ENCODE measurements at places on chromosomes 5 and 9.

GRCh38 chr5:150599917-150600511, 40.4 kb upstream of the SYNPO start:
- DNase-seq = no peak

GRCh38 chr5:6473284-6473683, 24.6 kb downstream of the UBE2QL1 start:
- DNase-seq = no peak

DNA sequence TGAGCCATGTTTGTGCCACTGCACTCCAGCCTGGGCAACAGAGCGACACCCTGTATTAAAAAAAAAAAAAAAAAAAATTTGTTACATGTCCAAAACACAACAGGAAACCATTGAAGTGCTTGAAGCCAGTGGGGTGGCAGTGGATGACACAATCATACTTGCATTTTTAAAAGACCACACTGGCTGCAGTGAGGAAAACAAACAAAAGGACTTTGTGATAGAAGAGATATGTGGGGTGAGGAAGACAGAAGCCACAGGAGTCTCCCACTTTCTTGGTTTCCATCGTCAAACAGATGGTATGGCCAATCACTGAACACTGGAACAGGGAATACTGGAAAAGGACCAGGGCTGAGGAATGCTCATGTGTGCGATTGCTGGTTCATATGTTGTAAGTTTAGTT, 20.9 kb upstream of the COMMD10 start:
- DNase-seq = no peak

GRCh38 chr9:121778252-121779225, 127.1 kb downstream of the DAB2IP start:
- DNase-seq = no peak

Measured in activated T-cell treated with anti-CD3 and anti-CD28 coated beads, Interleukin-2, amount 50 U/mL, for 1 hour (primary cell).